Stimulated activated naive CD8-positive, alpha-beta T cell treated with anti-CD3 and anti-CD28 coated beads, Interleukin-15, Interleukin-2, amounts not matched to agents 100 U/mL and 50 U/mL, for 24 hours (primary cell): ENCODE measurements at places on chromosomes 4 and X.

DNA sequence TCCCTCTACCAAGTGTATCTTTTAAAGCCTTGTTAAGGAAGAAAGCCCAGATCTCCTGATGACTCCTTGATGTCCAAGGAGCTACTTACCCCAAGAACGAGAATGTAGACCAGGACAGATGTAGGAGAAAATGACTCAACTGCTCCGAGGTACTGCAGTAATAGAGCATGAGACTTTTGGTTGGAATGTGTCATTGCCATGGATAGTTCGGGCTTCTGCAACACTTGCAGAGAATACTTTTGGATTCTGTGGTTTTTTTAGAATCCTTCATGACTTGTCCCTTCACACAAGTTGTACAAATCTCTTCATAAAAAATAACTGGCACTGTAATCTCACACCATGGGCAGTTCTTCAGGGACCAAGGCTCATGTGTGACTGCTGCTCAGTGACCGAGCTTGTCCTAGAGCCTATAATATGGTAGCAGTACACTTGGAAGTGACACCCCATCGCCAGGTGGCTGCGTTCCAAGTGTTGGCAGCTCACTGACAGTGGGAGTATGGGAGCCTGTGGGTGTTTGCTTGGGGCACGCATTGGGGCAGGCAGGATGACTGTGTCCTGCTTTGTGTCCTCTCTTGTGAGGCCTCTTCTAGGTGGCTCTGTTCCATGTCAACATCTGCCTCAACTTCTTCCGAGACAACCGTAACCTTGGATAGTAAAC, 87.9 kb upstream of the WDR1 start:
- DNase-seq: no peak

GRCh38 chr4:6221851-6222760, 21.8 kb upstream of the JAKMIP1 start:
- peak; percentile 34 for DNase-seq

DNA sequence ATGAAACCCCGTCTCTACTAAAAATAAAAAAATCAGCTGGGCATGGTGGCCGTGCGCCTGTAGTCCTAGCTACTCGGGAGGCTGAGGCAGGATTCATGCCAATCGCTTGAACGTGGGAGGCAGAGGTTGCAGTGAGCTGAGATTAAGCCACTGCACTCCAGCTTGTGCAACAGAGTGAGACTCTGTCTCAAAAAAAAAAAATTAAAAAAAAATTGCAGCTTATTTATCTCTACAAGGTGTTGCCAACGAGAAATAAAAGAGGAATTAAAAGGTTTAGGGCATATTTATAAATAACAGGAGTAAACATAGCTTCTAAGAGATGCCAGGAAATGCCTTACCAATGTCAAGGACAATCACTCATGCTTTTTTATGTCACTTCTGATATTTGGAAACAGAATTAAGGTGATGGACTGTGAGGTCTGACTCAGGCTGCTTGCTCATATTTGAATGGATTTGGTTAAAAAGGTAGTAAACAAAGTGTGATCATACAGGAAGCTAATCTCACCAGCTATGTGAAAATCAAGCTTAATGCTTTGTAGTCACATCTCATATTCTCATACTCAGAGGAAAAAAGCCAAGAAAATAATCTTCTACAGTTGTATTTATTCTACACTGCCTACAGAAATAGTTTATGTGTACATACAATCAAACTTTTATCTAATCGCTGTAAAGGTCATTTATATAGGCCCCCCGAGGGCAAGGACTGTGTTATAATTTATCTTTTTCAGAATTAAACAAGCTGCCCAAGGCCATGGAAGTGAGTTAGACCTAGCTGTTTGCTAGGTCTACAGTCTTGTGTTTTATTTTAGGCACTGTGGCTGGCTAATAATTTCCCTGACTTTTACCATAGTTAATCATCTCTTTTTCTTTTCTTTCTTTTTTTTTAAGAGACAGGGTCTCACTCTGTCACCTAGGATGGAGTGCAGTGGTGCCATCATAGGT, 61.1 kb upstream of the RBMX start:
- no peak for DNase-seq

DNA sequence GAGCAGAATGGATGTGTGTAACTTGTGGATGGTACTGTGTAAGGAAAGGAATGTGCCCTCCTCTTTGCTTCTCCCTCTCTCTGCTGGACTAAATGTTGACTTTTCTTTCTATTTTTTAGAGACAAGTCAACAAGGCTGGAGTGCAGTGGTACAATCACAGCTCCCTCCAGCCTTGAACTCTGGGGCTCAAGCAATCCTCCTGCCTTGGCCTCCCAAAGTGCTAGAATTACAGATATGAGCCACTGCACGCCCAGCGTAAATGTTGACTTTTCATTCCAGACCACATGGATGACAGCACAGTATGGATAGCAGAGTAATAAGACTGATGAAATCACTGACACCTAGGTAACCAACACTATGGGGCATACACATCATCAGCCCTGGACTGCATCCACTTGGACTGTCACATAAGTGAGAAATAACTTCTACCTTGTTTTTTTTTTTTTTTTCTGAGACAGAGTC, 5.1 kb upstream of the RPS3A start:
- DNase-seq: no peak

DNA sequence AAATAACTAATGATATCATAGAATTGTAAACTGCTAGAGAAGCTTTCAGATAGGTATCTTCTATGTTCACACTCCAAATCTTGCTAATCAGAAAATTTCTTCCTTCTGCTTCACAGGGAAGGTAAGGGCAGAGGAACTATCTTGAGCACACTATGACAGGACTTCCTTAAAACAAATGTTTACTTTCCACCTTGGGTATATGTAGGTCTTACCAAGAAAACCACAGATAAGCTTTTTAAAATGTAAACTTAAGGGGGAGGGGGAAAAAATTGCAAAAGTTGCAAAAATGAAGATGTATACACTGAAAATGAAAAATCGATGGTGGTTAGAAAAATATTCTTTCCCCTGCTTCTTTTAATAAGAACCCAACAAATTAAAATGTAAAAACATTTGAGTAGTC, 30.9 kb downstream of the YTHDC1 start:
- no peak for DNase-seq

DNA sequence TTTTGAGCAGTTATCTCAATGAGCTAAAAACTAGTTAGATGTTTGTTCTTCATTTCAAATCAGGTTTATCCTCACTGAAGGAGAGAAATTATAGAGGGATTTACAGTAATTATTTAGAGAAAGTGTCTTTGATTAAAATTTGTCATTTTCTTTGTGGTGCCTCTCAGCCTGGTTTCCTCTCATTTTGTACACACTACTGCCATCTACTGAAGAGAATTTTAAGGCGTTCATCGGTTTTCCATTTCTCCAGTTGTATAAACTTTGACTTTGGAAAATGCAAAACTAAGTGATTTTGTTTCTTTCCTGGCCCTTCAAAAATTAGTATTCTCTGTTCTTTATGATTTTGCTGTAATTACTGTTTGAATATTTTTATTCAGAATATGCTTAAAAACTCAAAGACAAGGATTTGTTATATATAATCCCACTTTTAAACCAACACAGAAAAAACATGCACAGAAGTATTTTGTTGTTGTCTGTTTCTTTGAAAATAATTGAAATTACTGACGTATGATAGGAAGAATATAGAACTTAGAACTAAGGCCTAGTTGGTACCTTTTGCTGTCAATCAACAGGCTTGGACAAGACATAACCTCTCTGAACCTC, 34.4 kb upstream of the ANXA3 start:
- DNase-seq: no peak

GRCh38 chr4:85531560-85532341, 56.8 kb downstream of the ARHGAP24 start:
- no peak for DNase-seq

- no peak for DNase-seq
Observed at GRCh38 chr4:7498446-7499200, 63.9 kb upstream of the PSAPL1 start.

GRCh38 chrX:101602077-101602476, 15.7 kb downstream of the ARMCX6 start:
- DNase-seq: no peak

DNA sequence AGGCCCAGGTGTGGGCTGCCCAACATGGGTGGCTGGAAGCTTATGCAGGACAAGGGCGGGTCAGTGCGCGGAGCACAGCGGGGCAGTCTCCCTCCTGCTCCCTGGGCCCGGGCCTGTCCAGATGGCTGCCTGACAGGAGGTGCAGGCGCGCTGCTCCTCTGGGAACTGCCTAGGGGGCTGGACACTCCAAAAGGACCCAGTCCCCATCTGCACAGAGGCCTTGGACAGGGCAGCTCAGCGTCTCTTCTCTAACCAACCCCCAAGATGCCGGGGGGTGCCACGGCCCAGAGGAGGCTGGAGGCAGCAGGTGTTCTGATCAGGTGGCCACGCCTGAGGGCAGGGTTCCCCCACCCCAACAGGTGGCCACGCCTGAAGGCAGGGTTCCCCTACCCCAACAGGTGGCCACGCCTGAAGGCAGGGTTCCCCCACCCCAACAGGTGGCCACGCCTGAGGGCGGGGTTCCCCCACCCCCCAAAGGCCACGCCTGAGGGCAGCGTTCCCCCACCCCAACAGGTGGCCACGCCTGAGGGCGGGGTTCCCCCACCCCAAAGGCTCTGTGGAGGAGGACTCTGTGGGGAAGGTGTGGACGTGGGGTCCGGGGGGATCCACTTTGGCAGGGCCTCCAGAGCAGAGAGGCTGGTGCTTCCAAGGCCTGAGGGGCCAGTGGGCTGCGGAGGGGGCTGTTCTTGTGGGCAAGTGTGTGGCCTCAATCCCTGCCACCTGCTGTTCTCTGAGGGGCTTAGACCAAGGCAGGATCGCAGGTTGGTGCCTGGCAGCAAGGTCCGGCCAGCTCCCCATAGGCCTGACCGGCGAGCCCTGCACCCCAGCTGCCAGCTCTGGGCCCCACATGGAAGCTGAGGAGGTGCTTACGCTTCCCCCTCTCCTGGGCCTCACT, 36.1 kb downstream of the CPLX1 start:
- no peak for DNase-seq

DNA sequence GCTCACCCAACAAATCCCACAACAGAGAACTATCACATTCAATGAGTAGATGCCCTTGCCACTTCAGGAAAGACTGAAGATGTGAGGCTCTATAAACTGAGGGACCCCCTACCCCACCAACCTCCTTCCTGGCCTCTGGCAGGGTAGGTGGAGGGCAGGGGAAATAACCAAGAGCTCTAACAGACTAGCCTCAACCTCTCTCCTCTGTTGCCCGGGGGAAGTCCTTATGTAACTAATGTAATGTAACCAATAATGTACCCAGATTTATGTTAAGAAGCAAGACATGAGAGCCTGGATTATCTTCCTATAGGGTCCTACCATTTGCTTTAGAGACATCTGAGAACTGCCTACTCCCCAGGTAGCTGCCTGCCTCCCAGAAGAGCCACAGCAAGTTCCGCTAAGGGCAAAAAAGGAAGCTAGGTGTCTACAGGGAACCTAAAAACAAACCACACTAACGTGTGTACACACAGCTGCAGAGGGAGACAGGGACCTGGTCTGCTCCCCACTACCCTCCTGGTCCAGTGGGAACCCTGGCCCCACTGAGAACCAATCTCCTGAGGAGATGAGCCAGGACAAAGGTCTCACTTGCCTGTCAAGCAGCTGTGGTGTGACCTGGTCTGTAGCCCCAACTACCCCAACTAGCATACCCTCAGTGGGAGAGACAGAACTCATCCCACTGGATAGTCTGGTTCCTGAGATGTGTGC, 17.7 kb downstream of the OTUD5 start:
- no peak for DNase-seq

GRCh38 chrX:118553042-118553710, 57.6 kb downstream of the DOCK11 start:
- no peak for DNase-seq

- DNase-seq: no peak
Observed at GRCh38 chr4:138398322-138398721, 156.2 kb upstream of the SLC7A11 start.

DNA sequence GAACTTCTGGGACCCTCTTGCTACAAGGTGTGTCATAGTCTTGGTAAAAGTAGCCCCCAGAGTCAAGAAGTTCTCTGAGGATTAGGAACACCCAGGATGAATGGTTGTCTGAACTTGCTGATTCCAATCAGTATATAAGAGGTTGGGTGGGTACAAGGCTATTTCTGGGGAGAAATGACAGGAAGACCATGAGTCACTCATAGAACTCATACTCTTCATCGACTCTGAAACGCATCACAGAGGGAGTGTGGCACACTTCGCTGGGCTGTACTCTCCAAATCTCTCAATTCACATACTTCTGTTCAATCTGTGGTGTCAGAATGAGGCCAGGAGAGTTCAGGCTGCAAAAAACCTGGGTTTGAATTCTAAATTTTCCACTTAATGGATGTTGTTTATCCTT, 193.2 kb upstream of the LEF1 start:
- no peak for DNase-seq

DNA sequence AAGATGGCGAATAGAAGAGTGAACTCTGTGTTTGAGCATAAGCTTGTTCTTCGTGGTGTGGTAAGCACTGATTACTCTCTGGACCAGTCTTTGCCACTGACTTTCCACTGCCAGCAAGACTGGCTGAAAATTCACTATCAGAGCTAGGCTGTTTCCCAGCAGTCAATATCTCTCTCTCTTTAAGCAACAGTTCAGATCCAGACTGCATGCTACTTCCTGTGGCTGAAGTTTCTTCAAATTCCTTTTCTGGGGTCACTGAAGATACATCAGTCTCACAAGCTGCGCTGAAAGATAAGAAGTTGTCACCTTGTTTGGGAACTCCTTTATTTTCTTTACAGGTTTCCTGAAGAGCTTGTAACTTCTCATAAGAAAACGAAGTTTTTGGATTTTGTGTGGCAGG, 54.0 kb upstream of the FAM120C start:
- DNase-seq: no peak

- DNase-seq: no peak
Observed at GRCh38 chr4:40321574-40322275, 13.4 kb upstream of the CHRNA9 start.

DNA sequence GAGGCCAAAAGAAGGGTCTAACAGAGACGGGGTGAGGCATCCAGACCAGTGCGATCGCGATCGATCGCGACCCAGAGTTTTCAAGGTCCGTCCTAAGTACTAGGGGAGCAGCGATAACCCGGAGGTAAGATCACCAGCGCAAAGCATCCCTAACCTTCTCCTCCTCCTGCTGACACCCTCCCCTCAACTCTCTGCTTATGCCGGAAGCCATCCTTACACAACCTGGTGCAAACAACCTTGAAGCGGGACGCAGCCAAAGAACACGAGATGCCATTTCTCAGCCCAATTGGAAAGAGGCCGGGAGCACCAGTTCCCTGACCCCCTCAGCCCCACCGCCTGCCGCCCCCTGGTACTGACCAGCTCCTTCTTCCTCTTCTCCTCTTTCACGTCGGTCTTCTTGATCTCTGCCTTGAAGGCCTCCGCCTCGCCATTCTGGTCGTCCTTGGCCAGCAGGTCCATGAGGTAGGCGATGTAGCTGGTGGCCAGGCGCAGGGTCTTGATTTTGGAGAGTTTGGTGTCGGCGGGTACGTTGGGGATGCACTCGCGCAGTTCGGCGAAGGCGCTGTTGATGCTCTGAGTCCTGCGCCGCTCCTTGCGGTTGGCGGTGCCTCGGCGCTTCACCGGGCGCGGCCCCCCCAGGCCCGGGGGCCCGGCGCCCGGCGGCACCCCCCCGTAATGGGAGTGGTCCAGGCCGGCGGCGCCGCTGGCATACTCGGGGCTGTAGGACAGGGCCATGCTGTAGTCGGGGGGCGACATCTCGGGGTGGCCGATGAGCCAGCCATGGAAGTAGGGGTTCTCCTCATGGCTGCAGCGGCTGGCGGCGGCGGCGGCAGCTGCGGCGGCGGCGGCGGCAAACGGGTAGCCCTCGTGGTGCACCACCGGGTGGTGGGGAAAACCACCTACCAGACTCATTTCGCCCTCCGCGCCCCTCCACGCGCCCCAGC, 1.4 kb downstream of the HAND2 start:
- DNase-seq: no peak

GRCh38 chrX:36087366-36087765, 167.8 kb downstream of the CFAP47 start:
- DNase-seq: no peak
